ENCODE measurements at places on chromosomes 6 and 20.

DNA sequence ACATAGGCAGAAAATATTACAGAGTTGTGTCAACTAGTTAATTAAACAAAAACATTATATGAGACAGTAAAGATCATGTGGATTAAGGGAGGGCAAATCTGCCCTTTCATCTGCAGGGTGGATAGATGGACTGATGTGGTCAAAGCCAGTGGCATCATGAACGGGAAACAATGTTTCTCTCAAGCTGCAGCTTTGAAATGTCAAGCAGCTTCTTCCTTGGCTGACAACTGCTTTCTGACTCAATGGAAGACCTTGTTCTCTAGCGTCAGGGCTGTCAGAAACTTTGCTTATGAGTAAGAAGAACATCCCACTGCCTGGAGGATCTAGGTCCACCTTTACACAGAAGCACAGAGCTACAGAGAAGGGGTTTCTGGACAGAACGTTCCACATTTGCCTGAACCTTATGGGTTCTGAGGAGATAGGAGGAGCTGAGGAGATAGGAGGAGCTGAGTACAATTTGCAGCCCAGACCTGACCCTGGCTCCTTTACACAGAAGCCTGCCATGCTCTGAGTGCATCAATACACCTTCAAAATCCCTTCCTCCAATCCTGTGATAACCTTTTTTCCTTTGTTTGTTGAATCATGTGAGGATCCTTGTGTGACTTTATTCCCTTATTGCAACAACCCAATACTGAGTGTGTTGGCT lies 6.1 kb downstream of the CST5 start:
- no peak for DNase-seq

GRCh38 chr6:89321131-89321970 lies 6.3 kb upstream of the GABRR2 start:
- no peak for DNase-seq

GRCh38 chr6:148566664-148567350 lies 180.0 kb upstream of the UST start:
- DNase-seq: no peak

DNA sequence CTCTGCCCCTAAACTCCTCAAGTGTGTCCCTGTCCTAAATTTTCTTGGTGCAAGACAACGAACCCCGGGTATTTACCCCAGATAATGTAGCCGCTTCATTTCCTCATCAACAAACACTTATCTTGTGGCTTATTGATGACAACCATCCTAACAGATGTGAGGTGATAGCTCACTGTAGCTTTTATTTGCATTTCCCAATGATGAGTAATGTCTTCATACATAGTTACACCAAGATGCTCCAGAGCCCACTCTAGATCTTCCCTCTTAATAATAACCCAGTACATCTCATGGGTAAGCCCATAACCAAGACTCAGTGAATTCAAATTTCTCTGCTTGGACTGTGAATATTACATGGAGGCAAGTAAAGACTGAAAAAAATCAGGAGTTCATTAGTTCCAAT lies 48.2 kb upstream of the BEND6 start:
- no peak for DNase-seq

GRCh38 chr6:156311291-156311690 lies 465.9 kb upstream of the ARID1B start:
- no peak for DNase-seq

DNA sequence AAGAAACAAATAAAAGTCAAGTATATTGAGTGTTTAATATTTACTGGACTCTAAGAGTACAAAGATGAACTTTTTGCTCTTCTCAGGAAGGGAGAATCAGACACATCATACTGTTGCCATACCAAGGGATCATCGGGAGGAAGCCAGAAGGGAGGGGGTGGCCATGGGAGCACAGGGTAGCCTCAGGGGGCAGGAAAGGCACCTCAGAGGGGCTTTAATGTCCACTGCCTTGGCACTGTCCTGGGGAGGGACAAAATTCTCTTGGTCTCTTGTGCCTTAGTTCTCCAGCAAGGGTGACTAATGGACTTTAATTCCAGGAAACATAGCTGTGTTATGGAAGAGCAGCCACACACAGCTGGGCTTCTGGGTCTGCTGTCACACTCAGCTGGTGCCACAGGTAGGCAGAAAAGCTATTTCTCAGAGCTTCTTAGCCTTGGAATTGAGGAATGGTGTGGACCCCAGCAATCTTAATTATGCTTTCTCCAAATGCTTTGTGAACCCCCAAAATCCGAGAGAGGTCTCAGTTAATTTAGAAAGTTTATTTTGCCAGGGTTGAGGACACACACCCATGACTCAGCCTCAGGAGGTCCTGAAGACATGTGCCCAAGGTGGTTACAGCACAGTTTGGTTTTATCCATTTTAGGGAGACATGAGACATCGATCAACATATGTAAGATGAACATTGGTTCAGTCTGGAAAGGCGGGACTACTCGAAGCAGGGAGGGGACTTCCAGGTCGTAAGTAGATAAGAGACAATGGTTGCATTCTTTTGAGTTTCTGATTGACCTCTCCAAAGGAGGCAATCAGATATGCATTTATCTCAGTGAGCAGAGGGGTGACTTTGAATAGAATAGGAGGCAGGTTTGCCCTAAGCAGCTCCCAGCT lies 53.2 kb downstream of the MRAP2 start:
- no peak for DNase-seq

- no peak for DNase-seq
These were observed 76.2 kb upstream of the OLIG3 start for GRCh38 chr6:137570393-137570792.

DNA sequence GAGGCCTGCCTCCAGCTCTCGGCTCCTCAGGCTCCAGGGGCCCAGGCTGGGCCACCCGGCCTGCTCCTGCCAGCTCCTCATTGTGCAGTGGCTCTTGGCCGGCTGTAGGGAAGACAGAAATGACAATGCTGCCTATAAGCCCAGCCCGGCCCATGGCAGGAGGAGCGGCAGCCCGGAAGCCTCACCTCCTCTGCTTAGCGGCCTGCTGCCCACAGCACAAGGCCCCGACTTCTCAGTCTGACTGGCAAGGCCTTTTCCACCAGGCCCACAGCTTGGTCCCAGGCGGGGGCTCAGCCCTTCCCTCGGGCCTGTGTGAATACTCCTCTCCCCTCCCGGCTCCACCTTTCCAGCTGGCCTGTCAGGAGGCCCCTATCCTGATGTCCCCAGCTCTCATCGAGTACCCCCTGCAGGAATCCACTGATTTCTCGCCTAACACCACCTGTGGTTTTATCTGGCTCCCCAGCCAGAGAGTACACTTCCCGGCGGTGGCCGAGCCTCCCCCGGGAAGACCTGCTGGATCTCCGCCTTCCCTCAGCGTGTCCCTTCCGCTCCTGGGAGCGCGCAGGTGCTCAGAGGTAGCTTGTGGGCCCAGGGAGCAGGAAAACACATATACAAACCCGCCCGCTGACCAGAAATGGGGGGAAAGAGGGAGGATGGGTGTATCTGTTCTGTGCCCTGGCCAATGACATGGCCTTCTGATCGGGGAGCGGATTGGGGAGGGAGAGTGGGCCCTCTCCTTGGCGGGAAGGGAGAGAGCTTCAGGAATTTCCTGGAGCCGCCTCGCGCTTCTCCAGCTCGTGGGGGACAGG lies 963 bp downstream of the DDRGK1 start:
- DNase-seq: no peak

DNA sequence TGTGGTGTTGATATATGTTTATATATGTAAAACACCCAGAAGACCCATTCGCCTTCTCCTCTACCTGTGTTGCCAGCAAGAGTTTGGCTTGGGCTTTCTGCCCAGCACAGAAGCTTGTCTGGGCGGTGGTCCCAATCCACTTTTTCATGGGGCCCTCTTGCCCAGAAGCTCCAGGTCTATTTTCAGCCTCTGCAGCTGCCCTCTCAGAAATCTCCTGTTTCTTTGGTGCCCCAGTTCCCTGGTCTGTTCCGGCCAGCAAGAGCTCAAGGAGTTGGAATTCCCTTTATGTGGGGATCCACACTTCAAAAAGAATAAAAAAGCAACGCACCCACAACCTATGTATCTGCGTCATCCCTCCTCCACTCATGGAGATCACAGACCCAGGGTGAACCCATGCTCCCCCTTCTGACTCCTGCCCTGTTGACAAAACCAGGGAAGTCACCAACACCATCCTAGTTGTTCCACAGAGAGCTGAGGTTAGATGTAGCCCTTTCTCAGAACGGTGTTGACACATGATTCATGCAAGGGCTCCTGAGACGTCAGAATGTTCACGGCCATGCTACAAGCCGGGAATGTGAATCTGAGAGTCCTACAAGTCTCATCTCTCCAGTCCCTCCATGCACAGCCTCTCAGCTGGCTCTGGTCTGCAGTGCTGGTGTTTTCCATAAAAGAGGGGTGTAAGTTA lies 156.8 kb upstream of the RIN2 start:
- DNase-seq: no peak

GRCh38 chr6:97195117-97195516 lies 87.9 kb downstream of the MMS22L start:
- DNase-seq: no peak

DNA sequence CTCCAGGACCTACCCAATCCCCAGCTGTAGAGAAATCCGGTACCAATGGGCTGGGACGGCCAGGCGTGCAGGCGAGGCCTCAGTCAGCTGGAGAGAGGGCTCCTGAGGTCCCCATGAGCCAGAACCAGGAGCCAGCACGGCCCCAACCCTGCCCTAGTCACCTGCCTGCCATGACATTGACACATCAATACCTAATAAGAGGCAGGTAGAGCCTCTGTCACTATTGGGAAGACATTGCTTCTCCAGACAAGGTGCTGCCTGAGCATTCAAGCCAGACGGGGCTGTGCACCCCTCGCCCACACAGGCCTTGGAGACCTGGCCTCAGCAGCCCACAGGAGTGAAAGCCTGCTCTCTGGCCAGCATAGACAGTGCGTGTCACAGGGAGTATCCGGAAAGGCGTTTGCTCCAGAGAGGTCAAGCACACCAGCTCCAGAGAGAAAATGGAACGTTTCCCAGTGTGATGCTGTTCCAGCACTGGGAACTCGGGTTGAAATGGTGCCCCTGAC lies 3.5 kb downstream of the DLL1 start:
- DNase-seq: no peak

DNA sequence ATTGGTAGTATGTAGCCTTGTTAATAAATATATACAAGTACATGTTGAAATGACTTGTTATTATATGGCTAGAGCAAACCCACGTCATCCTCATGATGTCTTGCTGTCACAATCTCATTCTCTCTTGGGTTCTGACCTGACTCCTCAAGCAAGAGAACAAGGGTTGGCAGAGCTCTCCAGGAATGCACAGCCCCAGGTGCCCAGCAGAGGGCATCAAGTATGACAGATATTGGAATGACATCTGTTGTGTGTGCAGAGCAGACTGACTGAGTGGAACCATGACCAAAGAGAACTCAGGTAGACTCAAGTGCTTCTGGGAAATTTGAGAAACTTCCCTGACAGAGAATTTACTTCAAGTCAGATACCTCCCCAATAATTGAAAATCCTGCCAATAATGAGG lies 90.6 kb downstream of the PAX1 start:
- DNase-seq: no peak

DNA sequence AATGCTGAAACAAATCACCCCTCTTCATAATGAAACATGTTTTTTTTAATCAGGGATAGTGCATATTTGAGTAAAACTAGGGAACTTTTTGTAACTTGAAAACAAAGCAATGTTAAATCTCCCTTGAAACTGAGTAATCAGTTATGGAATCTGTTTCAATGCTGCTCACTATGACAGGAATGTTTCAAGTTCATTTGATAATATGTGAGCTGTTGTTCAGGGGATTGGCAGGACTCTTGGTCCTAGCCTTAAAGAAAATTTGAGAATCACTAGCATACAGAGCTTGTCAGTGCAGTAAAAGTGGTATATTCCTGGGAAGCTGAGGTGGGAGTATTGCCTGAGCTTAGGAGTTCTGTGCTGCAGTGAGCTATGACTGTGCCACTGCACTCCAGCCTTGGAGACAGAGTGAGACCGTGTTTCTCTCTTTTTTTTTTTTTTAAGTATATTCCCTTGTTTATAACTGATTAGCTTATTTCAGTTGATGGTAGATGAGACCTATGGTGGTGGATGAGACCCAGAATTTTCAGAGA lies 21.6 kb upstream of the CALHM6 start:
- no peak for DNase-seq

- DNase-seq: no peak
These were observed 260.4 kb downstream of the PTPRK start for GRCh38 chr6:128259730-128260685.

Data from mucosa of descending colon (tissue), 3 donors.